ENCODE measurements at places on chromosomes 16 and 17.

- no peak for DNase-seq
Measured at GRCh38 chr17:7046127-7046724, 2.3 kb upstream of the SLC16A11 start.

GRCh38 chr16:24035127-24035842, 199.5 kb downstream of the PRKCB start:
- DNase-seq, result no peak

- DNase-seq, result no peak
Measured at GRCh38 chr17:70968302-70968701, 799.0 kb downstream of the KCNJ2 start.

DNA sequence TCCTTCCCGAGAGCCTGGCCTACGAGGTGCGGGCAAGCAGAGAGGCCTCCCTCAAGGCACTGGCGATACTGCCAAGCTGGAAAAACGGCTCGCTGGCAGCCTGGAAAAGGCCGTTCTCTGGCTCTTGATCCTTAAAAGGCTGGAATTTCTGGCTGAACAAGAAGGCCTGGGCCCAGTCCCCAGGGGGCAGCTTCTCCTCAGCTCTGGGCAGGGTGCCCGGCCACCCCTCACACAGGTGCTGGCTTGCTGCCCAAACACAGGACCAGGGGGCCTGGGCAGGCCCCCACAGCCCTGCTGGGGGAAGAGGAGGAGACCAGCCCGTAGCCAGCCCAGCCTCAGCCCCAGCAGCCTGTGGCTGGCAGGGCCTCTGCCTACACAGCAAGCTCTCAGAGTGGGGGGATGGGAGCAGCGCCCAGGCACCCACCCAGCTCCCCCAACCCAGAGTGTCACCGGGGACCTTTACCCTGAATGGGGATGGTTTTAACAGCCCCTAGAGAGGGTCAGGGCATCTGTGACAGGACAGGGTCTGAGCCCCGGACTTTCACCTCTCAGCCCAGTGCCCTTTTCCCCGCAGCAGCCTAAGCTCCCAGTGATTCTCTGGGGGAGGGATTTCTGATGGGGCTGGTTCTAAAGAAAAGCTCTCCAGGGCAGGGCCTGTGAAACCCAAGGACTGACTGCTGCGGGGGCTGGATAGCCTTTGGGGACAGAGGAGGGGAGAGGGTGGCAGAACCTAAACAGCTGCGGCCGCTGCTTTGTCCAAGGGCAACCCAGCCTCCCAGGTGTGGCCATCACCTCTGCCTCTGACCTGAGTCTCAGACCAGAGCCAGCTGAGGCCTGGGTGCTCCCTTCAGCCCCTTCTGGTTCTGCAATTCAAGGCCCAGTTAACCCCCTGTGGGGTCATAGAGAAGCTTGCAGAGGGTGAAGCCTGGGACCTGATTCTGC, 38.6 kb upstream of the TOB1 start:
- no peak for DNase-seq

DNA sequence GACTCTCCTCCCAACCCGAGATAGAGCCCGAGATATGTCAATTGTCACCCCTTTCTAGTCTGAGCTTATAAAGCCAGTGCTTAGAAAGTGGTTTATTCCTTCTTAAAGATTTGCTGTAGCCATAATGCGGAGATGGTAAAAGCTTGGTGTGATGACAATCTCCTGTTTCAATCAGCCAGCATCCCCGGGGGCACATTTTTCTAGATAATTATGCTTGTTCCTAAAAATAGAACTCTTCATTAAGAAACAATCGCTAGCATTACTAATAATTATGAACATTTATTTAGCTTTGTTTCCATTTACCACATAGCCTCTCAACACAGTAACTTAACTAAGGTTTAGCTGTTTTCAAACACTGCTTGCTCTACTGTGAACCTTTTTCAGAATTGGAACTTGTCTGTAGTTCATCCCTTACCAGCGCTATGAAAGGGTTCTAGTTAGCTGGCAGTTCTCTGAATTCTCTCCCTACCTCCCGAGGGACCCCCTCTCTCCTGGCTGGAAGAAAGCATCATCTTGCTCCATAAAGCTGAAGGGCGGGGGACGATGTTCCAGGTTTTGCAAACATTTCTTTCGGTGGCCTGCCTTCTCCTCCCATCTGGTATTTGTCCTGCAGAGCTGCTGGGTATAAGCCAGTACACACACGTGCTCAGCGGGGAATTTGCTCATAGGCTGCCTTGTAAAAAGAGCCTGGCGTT, 922 bp upstream of the MRPL58 start:
- DNase-seq, result peak; percentile 87

- DNase-seq, result no peak
Measured at GRCh38 chr16:58002416-58002800, 1.2 kb downstream of the USB1 start.

- no peak for DNase-seq
Measured at GRCh38 chr17:63156986-63157385, 191.0 kb downstream of the TANC2 start.

- no peak for DNase-seq
Measured at GRCh38 chr16:81521141-81521626, 76.6 kb downstream of the CMIP start.

GRCh38 chr16:19967561-19967960, 82.9 kb upstream of the GPRC5B start:
- no peak for DNase-seq

DNA sequence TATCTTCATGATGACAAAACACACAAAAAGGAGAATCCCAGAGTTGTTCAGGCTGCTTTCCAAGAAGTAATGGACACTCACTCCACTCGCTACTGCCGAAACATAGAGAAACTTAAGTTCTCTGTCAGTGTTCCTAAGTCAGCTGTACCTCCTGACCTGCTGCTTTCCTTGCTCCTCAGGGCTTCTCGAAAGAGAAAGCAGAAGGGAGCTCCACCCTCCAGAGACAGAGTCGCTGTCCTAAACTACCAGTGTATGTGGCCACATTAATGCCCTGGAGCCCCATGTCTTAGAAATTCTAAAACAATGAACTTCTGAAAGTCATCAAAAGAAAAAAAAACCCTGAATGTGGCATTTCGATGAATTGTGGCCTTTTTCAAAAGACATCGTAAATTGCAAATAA, 390.8 kb upstream of the MON1B start:
- no peak for DNase-seq

GRCh38 chr16:88809676-88810165, 2.0 kb downstream of the APRT start:
- DNase-seq, result no peak

GRCh38 chr17:40559564-40559916, 5.7 kb downstream of the CCR7 start:
- DNase-seq, result no peak

DNA sequence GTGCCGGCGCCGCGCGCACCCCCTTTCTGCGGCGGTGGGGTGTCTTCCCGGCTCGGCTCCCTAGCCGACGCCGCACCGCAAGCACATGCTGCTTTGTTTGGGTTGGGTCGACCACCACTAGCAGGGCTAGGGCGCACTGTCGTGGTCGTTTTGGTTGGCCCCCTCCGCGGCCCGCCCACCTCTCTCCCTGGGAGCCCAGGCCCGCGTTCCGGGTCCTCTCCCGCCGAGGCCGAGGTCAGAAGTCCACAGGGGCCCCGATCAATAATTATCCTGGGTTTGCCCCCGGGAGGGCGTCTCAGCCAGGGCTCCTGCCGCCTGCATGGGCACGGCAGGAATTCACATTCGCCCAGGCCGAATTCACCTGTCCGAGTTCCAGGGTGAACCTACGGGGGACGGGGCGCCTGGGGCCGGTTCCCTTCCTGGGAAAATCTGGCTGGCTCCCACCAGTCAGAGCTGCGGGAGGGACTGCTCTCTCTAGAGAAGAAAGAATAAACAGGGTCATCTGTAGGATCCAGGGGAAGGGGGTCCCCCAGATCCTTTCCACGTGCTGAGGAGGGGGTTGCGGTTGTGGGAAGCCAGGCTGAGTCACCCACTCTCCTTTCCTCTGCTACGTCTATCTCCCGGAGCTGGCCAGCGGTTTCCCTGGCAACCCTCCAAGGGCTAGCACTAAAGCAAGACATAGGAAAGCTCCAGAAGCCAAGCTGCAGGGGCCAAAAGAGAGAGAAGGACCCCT, 584 bp upstream of the STAT5B start:
- peak; percentile 72 for DNase-seq

GRCh38 chr17:77830816-77831473, 127.6 kb upstream of the TNRC6C start:
- DNase-seq, result no peak

GRCh38 chr16:67490335-67491096, 7.2 kb upstream of the AGRP start:
- DNase-seq, result no peak

GRCh38 chr16:12901597-12902461, at the start of gene SHISA9:
TSS of gene SHISA9 (plus strand) at chr16:12901598.
- no peak for DNase-seq

GRCh38 chr16:63447121-63447520, 1410.9 kb upstream of the CDH8 start:
- no peak for DNase-seq

DNA sequence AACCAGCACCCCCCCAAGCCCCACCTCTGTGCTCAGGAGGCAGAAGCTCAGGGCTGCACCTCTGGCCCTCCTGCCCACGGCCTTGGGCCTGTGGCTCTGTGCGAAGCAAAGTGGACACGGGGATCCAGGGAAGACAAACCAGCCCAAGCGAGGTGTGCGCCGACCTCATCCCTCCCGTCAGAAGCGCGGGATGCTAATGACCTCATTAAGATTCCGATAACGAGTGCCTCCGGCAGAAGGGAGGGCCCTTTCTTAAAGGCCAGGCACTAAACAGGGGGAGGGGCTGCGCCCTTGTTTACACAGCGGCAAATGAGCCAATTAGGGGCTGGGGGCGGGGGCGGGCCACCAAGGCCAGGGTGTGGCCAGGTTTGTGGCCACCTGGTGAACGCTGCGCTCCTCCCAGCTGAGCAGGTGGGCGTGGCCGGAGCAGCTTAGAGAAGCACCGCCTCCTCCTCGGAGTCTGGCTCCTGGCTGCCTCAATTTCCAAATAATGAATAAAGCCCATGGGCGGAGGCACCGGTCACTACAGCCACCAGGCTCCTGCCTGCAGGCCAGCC, 3.2 kb downstream of the CBX4 start:
- no peak for DNase-seq
